SK-N-SH (cell line): ENCODE measurements at places on chromosomes 3 and 15. TPM values are rescaled to one million over a fixed set of nuclear protein-coding genes. Genes with fewer than 3 reads are reported as not detected.

The LMCD1 gene
- 23.6 and 26.5 TPM in 2 replicates for polyA plus RNA-seq

DNA sequence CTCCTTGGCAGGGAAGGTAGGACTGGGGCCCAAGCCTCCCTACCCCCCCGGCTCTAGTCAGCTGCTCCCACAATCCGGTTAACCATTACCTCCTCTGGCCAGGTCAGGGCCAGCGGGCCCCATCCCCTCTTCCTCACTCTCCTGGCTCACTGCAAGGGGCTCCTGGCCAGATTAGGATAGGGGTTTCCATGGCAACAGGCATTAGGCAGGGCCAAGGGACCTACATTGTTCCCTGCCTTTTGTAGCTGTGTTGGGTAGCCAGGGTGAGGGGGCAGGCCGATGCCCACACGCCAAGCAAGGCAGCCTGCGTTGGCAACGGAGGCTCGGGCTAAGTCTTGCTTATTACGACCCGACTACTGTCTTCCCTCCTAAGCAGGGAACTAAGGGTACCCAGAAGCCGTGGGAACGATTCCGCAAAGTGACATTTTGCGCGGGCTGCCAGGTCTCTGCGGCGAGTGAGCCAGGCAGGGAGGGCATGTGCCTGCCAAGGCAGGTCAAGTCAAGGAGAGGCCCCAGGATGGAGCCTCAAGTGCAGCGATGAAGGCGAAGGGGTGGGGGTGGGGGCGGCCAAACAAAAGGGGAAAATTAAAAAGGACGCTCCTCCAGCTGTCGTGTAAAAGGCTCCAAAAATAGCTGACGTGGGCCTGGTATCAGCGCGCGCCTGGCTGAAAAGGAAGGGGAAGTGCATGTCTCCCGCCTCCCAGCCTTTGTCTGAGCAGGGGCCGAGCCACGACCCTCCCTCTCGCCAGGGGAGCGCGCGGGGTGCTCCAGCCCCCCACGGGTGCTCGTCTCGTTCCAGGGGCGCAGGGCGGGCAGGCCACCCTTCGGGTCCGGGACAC, 919 bp downstream of the IDH2 start:
- peak; percentile 75 for DNase-seq

- no peak for DNase-seq
Measured at GRCh38 chr3:194086388-194087075, 49.4 kb upstream of the HES1 start.

GRCh38 chr15:85785887-85786780, 8.6 kb downstream of the KLHL25 start:
- DNase-seq, result no peak

DNA sequence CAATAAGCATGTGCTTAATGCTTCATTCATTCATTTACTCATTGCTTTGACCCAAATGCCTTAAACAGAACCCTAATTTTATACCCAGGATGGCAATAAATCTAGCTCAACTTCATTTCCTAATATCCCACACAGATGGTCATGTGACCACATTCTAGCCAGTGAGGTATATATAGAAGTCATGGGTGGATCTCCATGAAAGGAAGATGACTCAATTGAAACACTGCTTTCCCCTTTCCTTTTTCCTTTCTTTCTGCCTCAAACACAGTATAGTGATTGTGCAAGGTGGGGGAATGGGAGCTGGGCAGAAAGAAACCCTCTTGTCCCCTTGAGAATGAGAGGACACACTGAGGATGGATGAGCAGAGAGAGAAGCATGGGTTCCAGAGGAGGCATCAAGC, 183.5 kb upstream of the PRICKLE2 start:
- no peak for DNase-seq

DNA sequence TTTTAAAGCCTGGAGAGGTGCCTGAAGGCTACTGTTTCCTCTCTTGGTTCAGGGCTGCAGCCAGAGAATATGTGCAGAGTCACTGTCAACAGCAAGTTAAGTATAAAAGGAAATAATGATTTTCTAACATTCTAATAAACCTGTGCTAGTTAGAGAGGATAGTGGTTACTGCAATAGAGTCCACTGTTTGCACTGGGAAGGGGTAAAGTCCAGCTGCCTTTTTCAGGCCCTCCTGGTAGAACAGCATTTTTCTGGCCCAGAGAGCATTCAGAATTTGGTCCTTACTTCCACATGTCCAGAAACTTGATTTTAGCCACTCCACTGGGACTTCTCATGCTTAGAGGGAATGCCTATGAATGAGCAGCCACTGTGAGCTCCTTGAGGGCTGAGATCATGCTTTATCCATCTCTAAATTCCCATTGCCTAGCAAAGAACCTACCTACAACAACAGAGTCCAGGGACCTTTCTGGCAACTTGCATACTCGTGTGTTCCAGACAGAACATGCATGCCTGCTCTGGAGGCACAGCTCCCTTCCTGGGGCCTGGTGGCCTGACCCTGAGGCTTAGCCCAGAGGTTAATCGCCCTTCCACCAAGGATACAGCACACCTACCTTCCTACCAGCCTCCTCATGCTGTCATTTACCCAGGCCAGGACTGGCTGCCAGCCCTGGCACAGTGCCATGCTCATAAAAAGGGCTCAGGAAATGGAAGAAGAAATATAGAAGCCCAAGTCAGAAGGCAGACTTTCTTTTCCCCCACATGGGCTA, 50.3 kb upstream of the ATP13A3 start:
- peak; percentile 36 for DNase-seq

DNA sequence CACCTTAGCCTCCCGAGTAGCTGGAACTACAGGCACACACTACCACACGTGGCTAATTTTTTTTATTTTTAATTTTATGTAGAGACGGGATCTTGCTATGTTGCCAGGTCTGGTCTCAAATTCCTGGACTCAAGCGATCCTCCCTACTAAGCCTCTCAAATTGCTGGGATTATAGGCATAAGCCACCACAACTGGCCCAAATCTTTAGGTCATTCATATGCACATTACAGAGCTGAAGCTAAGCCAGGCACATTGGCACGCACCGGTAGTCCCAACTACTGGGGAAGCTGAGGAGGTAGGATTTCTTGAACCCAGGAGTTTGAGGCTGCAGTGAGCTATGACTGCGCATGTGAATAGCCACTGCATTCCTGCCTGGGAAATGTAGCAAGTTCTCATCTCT, 265.9 kb downstream of the ZMAT3 start:
- no peak for DNase-seq

GRCh38 chr3:63768386-63768785, 50.7 kb upstream of the C3orf49 start:
- DNase-seq, result no peak

- no peak for DNase-seq
Measured at GRCh38 chr3:151467069-151467468, 6.2 kb upstream of the IGSF10 start.

- DNase-seq, result no peak
Measured at GRCh38 chr15:70212963-70213315, 115.2 kb upstream of the TLE3 start.

DNA sequence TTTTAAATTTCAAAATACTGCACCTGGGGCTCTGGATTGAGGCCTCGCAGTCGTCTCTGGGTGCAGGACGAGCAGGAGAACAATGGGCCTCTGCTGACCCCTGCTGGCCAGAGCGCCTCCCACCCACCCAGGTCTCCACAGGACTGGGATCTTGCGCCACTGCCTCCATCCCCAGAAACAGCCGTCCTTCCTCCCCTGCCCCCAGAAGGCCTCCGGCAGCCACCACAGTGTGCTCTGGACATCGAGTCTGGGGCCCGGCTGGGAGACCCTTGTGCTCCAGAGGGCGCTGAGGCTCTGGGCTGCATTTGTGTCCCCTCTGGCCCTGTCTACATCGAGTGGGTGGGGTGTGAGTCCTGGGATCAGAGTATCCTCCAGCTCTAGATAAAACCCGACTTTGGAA, 6.7 kb upstream of the ACSBG1 start:
- peak; percentile 93 for DNase-seq
